ENCODE measurements at places on chromosomes 4 and X.

DNA sequence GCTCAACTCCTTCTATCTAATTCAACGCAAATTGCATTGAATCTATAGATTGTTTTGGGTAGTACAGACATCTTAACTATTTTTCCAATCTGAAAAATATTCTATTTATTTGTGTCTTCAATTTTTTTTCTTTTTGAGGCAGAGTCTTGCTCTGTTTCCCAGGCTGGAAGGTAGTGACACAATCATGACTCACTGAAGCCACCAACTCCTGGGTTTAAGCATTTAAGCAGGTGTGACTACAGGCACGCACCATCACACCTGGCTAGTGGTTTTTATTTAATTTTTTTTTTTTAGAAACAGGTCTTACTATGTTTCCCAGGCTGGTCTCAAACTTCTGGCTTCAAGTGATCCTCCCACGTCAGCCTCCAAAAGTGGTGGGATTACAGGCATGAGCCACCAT lies 98.3 kb downstream of the GK start:
- no peak for DNase-seq

GRCh38 chr4:154457471-154457870 lies 34.1 kb downstream of the DCHS2 start:
- DNase-seq = no peak

- no peak for DNase-seq
Observed at GRCh38 chr4:153335665-153336064, 8.8 kb upstream of the MND1 start.

GRCh38 chr4:88858752-88859151 lies 161.1 kb upstream of the NAP1L5 start:
- peak; percentile 91 for DNase-seq

GRCh38 chrX:103941201-103941975 lies 21.0 kb upstream of the TMSB15B start:
- peak; percentile 7 for DNase-seq

- no peak for DNase-seq
Observed at GRCh38 chrX:72395237-72395636, 89.5 kb upstream of the CITED1 start.

GRCh38 chr4:75306506-75306905 lies 207.7 kb downstream of the RCHY1 start:
- DNase-seq = no peak

- no peak for DNase-seq
Observed at GRCh38 chr4:187208651-187209050, 485.0 kb upstream of the FAT1 start.

GRCh38 chrX:148067285-148067684 lies 86.1 kb downstream of the FMR1NB start:
- no peak for DNase-seq

- no peak for DNase-seq
Observed at GRCh38 chr4:5999830-6000365, 18.3 kb downstream of the C4orf50 start.

DNA sequence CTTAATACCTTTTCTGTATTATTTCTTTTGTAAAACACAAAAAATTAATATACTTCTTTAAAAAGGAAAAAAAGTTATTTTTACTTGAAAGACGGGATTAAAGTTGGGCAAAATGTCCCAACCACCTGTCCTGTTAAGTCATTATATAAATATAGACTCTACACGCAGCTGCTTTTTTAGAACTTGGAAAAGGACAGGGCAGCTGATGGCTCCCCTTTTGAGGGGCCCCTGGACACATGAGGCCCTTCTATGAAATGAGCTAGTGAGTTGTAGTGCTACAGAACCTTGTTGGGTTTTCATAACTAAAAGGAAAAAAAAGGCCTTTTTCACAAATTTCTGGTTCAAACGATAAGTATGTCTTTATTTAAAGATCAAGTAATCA lies 600 bp upstream of the BEX2 start:
- no peak for DNase-seq

- no peak for DNase-seq
Observed at GRCh38 chrX:1529756-1530155, 7.2 kb downstream of the P2RY8 start.

DNA sequence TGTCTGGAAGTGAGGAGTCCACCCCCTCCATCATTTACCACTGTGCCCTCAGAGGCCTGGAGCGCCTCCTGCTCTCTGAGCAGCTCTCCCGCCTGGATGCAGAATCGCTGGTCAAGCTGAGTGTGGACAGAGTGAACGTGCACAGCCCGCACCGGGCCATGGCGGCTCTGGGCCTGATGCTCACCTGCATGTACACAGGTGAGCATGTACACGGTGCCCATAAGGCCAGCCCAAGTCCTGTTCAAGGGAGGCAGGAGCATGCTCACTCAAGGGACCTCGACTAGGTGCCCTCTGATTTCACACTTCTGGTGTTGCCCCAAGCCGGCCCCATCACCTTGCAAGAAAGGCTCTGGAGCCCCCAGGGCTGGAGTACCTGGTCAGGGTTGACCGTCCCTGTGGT lies 13.4 kb upstream of the MSANTD1 start:
- DNase-seq = no peak
